ENCODE measurements at places on chromosomes 12 and 14.

- no peak for DNase-seq
These were observed 21.3 kb downstream of the LRTM2 start for GRCh38 chr12:1841586-1842182.

GRCh38 chr14:63581491-63581890 lies 38.3 kb upstream of the PPP2R5E start:
- DNase-seq = no peak

DNA sequence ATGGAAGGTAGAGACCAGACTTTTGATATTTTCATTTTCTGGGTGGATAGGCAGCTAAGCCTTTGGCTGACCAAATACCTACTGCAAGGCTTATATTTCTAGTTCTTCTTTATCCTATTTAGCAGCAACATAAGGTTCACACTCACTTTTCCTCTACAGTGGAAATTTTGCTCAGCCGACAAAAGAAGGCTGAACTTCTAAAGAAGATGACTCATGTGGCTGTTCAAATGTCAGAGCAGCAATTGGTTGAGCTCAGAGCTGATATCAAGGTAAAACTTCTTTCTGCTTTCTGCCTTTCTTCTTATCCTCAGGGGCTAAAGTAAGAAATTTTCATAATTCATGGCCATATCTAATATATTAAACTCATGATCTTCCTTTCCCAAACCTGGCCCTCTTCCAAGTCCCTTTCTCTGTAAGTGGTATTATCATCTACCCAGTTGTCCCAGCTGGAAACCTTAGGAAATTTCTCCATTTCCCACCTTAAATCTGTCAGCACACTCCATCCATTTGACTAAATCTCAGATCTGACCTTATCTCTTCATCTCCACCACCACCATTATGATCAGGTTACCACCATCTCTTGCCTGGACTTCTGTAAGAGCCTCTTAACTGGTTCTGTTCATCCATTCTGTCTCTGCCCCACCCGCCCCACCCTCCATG lies 19.8 kb upstream of the KCNH3 start:
- DNase-seq = no peak

- no peak for DNase-seq
These were observed 8.8 kb downstream of the USP15 start for GRCh38 chr12:62268956-62269355.

- DNase-seq = no peak
These were observed 7.4 kb downstream of the UBE2N start for GRCh38 chr12:93434256-93434865.

DNA sequence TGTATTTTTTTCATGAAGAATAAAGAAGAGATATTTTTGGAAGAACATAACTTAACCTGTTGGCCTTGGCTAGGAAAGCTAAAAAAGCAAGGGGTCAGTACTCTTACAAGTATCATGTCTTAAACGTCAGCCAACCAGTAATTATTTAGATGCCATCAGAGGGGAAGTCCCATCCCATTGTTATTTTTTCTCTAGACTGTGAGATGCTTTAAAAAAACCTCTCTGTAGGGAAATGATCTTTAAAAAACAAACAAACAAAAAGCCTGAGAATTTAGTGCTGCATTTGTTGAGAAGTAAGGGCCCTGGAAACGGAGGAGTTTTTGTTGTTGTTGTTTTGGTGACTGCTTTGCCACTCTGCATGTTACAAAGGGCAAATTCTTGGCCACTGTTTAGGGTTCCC lies 474.0 kb downstream of the ZFP36L1 start:
- no peak for DNase-seq

DNA sequence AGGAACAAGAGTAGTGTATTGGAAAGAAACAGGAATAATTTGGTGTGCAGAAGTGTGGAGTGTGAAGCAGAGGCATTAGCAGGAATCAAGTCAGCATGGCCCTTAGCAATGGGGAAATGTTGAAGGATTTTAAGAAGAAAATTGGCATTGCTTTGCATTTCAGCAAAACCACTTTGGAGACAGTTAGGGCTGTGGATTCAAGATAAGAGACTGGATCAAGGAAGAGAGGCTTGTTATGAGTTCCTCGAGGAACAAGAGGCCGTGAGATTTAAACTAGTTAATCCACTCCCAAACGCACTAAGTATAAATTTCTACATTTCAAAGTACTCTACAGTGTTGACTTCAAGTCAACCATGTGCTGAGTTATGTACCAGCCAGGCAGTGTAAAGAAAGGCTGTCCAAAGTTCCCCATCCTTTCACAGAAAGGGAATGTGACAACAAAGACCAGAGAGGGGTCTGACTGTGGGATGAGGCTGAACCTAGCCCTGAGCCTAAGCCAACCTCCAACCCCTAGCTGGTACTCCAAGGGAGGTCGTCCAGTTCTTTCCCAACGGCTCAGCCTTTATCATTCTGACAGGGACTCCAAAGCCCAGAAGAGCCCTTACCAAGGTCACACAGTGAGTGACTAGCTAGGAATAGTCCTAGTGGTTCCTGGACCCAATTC lies 91.2 kb upstream of the BMP4 start:
- DNase-seq = no peak

DNA sequence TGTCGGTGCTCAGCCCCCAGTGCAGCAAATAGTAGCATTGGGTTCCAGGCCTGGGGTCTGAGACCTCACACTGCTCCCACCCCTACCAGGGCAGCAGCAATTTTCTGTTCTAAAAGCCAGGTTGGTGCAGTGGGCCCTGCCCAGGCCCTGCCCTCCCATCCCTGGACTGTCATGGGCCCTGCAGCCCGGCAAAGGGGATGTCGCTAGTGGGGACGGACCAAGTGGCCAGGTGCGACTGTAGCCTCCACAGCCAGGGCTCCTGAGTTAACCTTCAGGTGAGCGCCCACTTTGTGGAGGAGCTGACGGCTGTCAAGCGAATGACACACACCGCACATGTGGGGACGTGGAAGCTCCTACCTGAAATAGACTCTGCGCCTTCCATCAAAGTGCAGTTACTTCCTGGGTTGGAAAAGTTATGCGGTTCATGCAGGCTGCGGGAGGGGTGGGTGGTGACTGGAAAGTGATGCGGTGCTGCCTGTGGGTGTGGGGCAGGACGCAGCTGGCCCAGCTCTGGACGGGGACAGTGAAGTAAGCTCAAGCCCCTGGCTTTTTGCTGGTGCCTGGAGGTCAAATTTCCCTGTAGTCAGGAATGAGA lies 1.5 kb downstream of the INF2 start:
- DNase-seq = no peak

- DNase-seq = no peak
These were observed 16.5 kb downstream of the ETNK1 start for GRCh38 chr12:22641353-22642053.

DNA sequence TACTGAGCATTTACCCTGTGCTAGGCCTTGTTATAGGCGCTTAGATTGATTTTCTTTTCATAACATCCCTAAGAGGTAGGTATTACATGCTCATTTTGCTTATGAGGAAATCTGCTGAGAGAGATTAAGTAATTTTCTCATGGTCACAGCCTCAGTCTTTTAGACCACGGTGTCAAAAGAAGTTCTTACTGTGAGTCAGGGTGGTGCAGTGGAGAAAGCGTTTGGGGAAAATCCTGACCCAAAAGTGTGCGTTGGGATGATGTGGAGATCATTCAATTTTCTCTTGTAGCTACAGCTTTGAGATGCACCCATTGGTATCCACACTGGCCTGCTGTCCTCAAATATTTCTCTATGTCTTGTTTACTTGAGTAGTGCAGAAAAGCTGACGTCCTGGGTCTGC lies 8.2 kb downstream of the ANG start:
- DNase-seq = no peak

- no peak for DNase-seq
These were observed 283.9 kb upstream of the PRICKLE1 start for GRCh38 chr12:42873401-42873800.

DNA sequence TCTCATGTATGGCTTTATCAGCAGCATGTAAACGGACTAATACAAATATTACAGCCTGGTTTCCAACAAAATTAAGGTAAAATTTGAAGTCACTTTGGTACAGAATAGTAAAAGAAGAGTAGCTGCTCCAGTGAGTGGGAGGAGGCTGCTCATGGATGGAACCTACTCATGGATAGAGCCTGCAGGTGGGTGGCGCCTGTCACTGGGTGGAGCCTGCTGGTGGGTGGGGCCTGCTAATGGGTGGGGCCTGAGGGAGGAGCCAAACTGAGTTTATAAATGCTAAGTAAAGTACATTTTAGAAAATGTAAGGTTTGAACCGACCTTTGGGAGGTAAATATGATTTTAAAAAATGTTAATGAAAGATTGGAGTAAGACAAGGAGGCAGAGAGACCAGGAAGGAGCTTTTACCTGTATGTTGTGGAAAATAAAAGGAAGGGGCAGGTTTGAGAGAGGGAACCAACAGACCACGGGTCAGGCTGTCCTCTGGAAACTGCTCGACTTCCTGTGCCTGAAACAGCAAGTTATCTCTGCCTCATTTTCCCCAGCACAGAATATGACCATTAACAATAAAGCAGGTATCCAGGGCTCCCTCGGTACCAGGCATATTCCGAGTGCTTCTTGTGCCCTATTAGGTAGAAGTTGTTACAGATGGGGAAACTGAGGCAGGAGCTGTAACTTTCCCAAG lies 55.9 kb upstream of the SEL1L start:
- DNase-seq = no peak

DNA sequence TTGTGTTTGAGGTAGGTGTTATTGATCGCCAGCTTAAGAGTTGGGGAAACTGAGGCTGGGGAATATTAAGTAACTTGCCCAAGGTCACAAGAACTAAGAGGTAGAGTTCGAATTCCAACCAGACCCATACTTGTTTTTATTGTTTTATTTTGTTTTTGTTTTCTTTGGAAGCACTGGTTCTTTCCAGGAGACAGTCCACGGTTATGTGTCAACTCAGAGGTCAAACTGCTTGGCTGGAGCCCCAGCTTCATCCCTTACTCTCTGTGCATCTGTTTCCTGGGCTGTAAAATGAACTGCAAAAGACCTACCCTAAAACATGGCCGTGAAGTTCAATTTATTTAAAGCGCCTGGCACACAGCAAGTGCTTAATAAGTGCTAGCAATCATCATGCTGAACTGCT lies 74.4 kb upstream of the MAP1LC3B2 start:
- no peak for DNase-seq

DNA sequence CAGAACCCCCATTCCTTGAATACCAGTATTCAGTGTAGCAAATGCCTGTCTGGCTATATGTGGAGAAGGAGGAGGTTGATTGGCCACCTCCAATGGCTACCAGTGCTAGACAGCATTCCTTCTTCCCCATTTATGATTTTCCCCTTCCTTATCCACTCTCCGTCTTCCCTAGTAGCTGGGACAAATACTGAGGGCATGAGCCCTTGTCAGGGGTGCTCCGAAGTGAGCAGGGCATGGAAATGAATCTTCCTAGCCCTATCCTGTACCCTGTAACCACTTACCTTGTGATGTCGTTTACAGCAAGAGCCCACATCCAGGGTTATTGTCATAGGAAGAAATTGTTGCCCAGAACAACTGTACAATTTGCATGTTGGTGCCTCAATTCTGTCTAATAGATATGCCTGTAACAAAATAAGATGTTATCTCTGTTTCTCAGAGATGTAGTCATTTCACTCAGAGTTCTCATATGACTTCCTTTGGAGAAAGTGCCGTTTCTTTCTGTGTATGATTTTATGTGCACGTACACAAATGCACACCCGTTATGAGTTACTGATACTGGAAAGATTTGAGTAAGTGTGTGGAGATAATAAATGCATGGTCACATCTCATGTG lies 423.7 kb downstream of the EGLN3 start:
- no peak for DNase-seq

DNA sequence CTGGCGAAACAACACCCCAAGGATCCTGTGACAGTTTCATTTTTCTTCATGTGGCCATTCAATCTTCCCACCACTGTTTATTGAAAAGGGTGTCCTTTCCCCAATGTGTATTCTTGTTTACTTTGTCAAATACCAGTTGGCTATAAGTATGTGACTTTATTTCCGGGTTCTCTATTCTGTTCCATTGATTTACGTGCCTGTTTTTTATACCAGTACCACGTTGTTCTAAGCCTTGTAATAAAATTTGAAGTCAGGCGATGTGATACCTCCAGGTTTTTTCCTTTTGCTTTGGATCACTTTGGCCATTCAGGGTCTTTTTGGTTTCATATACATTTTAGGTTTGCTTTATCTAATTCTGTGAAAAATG lies 9.1 kb upstream of the MGAT4C start:
- no peak for DNase-seq

GRCh38 chr12:97643924-97644323 lies 181.3 kb downstream of the RMST start:
- no peak for DNase-seq

DNA sequence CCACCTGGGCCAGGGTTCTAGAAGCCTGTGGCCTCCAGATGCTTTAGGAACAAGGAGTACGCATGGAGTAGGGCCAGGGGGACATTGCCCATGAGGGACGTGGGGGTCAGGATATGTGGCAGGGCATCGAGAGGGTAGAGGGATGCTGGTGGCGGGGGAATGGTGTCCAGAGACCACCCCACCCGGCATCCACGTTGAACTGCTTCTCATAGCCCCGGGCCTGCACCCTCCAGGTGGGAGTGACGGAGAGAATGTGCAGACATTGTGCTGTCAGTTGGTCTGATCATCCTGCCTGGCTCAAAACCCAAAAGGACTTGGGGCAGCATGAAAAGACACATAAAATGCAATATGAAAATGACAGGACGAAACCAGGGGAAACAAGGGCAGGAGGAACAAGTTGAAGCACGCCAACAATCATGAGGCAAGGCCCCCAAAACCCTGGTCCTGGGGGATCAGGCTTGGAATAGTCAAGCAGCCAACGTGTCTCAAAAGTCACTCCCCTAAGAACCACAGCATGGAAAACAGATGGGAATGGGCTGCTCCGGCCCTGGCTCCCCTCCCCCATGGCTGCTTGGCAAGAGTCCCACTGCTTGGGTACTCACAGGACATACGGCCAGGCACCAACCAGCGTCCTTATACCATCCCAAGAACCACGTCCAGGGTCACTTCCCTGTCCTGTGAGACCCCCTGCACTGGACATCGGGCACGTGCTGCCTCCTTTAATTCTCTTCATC lies 117.9 kb downstream of the DICER1 start:
- no peak for DNase-seq

DNA sequence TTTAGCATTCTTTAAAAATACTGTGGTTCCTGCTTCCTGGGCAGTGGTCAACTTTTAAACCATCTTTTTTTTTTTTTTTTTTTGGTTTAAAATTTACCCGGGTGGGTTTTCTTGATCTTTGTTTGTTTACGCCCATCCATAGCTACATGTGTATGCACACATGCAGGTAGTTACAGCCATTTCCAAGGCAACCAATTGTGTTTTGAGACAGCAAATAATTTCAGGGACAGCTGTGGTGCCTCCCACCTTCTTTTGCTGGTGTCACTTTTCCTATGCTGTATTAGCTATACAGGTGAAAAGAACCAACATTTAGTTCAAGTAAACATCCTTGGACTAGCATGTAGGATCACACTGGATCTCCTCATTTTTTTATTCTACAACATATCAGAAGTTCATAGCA lies 52.0 kb upstream of the PSMA6 start:
- DNase-seq = no peak
